Naive thymus-derived CD8-positive, alpha-beta T cell (primary cell): ENCODE measurements at places on chromosomes 2 and 18. TPM values are rescaled to one million over a fixed set of nuclear protein-coding genes. Genes with fewer than 3 reads are reported as not detected.

The B3GNT7 gene
- total RNA-seq: 0.55 TPM

The CELF4 gene
- total RNA-seq: not detected

The ABCB11 gene
- not detected for total RNA-seq

The VIT gene
- total RNA-seq: not detected

The BMP10 gene
- not detected for total RNA-seq

The GALNT14 gene
- total RNA-seq: 0.36 TPM

The CETN1 gene
- not detected for total RNA-seq

The ERBB4 gene
- not detected for total RNA-seq

The GPBAR1 gene
- 1.1 TPM for total RNA-seq

The TMEM163 gene
- not detected for total RNA-seq

The COL4A4 gene
- 0.10 TPM for total RNA-seq

The ACTG2 gene
- not detected for total RNA-seq

The TM4SF20 gene
- not detected for total RNA-seq

The C2orf78 gene
- not detected for total RNA-seq

The LOXHD1 gene
- total RNA-seq: 0.39 TPM

The CHCHD5 gene
- total RNA-seq: 27.1 TPM

The MPP4 gene
- not detected for total RNA-seq

The TMEM247 gene
- total RNA-seq: not detected

The NEURL3 gene
- total RNA-seq: not detected

The LIPT1 gene
- total RNA-seq: 26.2 TPM
